Pulmonary artery endothelial cell (primary cell): ENCODE measurements at places on chromosomes 13 and 19. TPM values are rescaled to one million over a fixed set of nuclear protein-coding genes. Genes with fewer than 3 reads are reported as not detected.

CEACAM21 gene
- 0.11 and 0.73 TPM in 2 replicates for total RNA-seq

HS6ST3 gene
- 0.46 and 1.9 TPM in 2 replicates for total RNA-seq

ELL gene
- 13.4 and 15.3 TPM in 2 replicates for total RNA-seq

TEKTIP1 gene
- not detected in 2 replicates for total RNA-seq

C19orf67 gene
- 0.13 TPM in 1 of 2 replicates, not detected in the other for total RNA-seq

MBD3L1 gene
- total RNA-seq = not detected in 2 replicates

TPGS1 gene
- total RNA-seq = 24.2 and 39.6 TPM in 2 replicates

RNF225 gene
- total RNA-seq = 0.18 TPM in 1 of 2 replicates, not detected in the other

EXOC3L2 gene
- 0.63 and 1.6 TPM in 2 replicates for total RNA-seq

ATP4A gene
- not detected in 2 replicates for total RNA-seq

ZNF468 gene
- total RNA-seq = 19.8 and 39.5 TPM in 2 replicates

METTL21C gene
- not detected in 2 replicates for total RNA-seq

UBE2L5 gene
- not detected in 2 replicates for total RNA-seq

FCER2 gene
- not detected in 2 replicates for total RNA-seq

APLP1 gene
- total RNA-seq = 2.4 and 4.0 TPM in 2 replicates

SHC2 gene
- 3.5 and 4.7 TPM in 2 replicates for total RNA-seq

PGLYRP1 gene
- not detected in 2 replicates for total RNA-seq

PSG11 gene
- total RNA-seq = not detected in 2 replicates

ZNF730 gene
- 1.5 and 1.9 TPM in 2 replicates for total RNA-seq

C13orf42 gene
- total RNA-seq = not detected in 2 replicates

ADGRE3 gene
- not detected in 2 replicates for total RNA-seq

LCP1 gene
- total RNA-seq = 0.07 and 0.13 TPM in 2 replicates

PALM3 gene
- total RNA-seq = 0.07 and 0.32 TPM in 2 replicates

FCHO1 gene
- 0.56 and 1.1 TPM in 2 replicates for total RNA-seq

DCT gene
- not detected in 2 replicates for total RNA-seq

MTUS2 gene
- total RNA-seq = under 0.01 TPM in 1 of 2 replicates, not detected in the other

PVR gene
- 187 and 206 TPM in 2 replicates for total RNA-seq

PDE4A gene
- total RNA-seq = 2.6 and 2.7 TPM in 2 replicates

GSX1 gene
- total RNA-seq = not detected in 2 replicates

ZNF829 gene
- 1.3 and 2.5 TPM in 2 replicates for total RNA-seq

CCDC70 gene
- 0.07 TPM in 1 of 2 replicates, not detected in the other for total RNA-seq

ZNF628 gene
- total RNA-seq = 0.99 and 1.1 TPM in 2 replicates

ANGPTL8 gene
- total RNA-seq = not detected in 2 replicates

MBD3L5 gene
- total RNA-seq = not detected in 2 replicates

FZR1 gene
- 46.1 and 46.6 TPM in 2 replicates for total RNA-seq

GPR12 gene
- not detected in 2 replicates for total RNA-seq

ONECUT3 gene
- not detected in 2 replicates for total RNA-seq

IL4I1 gene
- 3.3 and 4.7 TPM in 2 replicates for total RNA-seq

PRODH2 gene
- not detected in 2 replicates for total RNA-seq

CACNG6 gene
- 1.8 and 3.1 TPM in 2 replicates for total RNA-seq

GARIN5A gene
- not detected in 2 replicates for total RNA-seq
